ENCODE measurements at places on chromosomes 13 and 19.

GRCh38 chr19:5961969-5962945 is 15.7 kb downstream of the RANBP3 start:
- DNase-seq: no peak

- no peak for DNase-seq
Measured at GRCh38 chr13:88459331-88459730, 788.2 kb downstream of the SLITRK5 start.

- no peak for DNase-seq
Measured at GRCh38 chr13:48066310-48066989, 28.5 kb downstream of the MED4 start.

GRCh38 chr19:41646589-41647204 is 19.8 kb upstream of the CEACAM4 start:
- DNase-seq: peak; percentile 48

DNA sequence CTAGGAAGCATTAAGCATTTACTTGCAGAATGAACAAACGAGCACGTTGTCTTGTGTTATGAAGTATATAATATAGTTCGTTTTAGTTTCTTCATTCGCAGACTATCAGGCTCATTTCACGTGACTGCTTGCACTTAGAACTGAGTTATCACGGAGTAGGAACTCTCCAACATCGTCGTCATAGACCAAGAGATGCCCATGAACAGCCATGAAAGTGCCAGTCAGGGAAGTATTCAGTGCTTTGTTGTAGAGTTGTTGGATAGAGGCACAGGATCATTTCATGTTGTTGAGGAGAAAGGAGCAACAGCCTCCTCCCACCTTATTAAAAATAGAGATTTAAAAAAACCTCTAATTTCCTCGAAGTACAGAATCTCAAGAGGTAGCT is 977 bp upstream of the IL17D start:
- DNase-seq: no peak

GRCh38 chr19:32336259-32337083 is 8.9 kb upstream of the ZNF507 start:
- DNase-seq: peak; percentile 67

DNA sequence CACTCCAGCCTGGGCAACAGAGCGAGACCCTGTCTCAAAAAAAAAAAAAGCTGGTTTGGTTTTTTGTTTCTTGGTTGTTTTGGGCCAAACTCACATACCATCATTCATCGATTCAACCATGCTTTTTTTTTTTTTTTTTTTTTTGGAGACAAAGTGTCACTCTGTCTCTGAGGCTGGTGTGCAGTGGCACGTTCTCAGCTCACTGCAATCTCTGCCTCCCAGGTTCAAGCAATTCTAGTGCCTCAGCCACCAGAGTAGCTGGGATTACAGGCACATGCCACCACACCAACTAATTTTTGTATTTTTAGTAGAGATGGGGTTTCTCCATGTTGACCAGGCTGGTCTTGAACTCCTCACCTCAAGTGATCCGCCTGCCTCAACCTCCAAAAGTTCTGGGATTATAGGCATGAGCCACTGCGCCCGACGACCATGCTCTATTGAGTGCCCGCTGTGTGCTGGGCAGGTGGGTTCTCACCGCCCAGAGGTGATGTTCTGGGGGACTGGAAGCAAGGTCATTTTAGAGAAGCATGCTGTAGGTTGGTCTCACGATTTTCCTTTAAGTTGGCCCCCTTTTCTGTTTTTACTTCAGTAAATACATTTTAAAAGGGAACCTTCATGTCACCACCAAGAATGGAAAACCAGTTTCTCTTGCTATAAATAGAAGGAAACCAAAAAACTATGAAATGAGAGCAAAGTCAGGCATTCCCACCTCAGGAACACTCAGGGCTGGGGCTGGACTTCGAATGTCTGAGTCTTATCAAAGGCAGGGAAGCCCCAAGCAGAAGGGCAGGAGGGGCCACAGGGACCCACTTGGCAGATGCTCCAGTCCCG is 8.3 kb upstream of the JUND start:
- DNase-seq: no peak

GRCh38 chr13:24630851-24631620 is 49.2 kb upstream of the ATP12A start:
- peak; percentile 20 for DNase-seq

DNA sequence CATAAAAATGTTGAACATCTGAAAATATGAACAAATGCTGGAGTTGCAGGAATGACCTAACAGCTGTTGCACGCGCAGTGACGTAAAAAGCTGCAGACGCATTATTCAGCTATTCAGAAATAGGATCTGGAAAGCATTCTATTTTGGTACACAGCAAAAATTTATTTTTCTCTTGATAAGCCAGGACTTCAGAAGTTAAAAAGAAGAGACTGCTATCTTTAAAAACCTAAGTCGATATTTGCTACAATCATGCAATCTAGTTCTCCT is 36.9 kb upstream of the STARD13 start:
- no peak for DNase-seq

DNA sequence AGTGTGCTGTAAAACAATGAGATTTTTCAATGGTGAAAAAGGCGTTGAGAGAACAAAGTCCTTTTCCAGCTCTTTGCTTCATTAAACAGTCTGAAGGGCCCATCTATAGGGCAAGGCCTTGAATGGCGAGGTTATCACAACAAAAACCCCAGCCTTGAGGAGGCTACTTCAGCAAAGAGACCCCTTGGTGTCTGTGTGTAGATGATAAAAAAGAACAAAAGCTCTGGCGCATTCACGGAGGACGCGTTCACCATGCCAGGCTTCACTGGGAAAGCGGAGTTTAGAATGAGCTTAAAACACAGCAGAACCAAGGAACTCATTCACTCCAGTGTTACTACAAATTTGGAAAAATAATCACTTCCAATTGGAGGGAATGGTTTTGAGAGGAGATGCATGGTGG is 530.0 kb upstream of the ARGLU1 start:
- DNase-seq: no peak

- DNase-seq: peak; percentile 68
Measured at GRCh38 chr13:84844473-84844872, 954.7 kb downstream of the SLITRK6 start.

DNA sequence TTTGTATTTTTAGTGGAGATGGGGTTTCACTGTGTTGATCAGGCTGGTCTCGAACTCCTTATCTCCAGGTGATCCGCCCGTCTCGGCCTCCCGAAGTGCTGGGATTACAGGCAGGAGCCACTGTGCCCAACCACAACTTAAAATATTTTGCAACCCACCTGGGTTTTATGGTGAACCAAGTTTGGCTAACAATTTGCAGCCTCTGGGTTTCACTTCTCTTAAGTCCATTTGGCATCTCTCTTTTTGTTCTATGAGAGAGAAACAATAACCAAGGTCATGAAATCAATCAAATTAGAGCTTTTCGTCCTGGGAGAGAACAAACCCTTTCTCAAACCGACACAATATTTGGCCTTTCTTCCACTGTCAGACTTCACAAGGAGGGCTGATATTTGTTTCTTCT is 5.6 kb upstream of the SMAD9 start:
- DNase-seq: no peak

DNA sequence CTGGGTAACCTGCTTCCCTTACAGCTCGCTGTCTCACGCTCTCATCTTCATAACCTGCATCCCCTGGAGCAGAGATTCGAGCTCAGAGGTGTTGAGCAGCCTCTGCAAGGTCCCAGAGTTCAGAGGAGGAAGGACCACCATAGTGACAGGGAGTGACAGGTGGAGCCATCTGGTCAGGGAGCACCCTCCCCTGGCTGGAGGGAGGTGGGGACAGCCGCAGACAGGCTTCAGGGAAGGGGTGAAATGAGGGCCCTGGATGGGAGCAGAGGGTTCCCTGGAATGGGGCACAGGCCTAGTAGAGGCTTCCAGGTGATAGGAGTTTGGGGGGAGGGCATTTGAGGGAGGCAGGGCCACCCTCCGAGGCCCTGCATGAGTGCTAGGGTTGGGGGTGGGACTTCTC is 82.1 kb downstream of the ZNF429 start:
- no peak for DNase-seq

GRCh38 chr13:112728375-112729126 is 38.7 kb downstream of the ATP11A start:
- no peak for DNase-seq

DNA sequence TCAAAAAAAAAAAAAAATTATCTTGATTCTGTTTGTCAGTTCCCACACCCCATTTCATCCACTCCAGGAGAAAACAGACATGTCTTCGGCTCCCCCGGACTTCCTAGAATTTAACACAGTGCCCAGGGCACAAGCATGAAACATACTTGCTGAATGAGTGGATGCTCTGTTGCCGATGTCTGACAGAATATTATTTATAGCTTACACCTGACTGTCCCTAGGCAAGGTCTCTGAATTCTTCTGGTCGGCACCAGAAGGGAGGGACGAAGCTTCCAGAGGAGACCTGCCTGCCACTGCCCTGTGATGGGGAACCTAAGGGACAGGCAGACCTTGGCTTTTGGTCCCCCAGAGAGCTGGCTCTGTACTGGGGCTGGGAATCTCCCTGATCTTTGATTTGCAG is 43.9 kb upstream of the PEG3 start:
- no peak for DNase-seq

GRCh38 chr13:110353339-110353977 is 46.4 kb downstream of the COL4A2 start:
- no peak for DNase-seq

DNA sequence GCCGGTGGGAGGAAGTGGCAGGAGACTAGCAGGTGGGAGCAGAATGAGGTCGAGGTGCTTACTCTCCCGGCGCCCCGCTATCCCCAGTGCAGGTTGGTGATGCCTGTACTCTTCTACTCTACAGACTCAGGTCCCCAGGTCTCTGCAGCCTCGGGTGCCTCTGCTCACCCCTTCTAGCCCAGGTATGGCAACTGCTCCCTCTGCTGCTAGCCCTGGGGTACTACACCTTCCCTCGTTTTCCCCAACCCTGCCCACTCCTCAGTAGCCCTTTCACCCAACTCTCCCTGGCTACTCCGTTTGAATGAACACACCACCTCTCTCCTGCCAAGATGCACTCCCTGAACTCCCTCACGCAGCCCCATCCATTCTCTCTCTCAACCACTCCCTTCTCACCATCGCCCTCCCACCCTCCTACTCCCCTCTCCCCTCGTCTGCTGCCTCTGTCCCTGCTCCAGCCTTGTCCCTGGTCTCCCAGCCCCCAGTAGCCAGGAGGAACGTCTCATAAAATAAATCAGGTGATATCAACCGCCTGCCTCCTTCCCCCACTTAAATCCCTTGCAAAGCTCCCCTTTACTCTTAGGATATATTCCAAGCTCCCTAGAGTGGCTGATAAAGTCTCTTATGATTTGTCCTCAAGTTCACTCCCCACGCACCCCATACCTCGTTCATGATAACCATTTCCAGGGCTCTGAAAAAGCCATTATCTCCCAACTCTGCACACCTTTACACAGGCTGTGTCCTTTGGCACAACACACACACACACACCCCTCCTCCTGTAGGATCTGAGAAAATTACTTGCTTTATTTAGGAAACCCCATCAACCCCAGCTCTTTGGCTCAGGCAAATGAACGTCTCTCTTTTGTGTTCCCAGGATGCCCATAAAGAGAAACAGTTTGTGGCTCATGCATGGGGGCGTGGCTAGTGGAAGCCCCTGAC is 8.2 kb upstream of the MEIS3 start:
- DNase-seq: peak; percentile 90

- no peak for DNase-seq
Measured at GRCh38 chr19:49643466-49643865, 1.5 kb downstream of the SCAF1 start.

DNA sequence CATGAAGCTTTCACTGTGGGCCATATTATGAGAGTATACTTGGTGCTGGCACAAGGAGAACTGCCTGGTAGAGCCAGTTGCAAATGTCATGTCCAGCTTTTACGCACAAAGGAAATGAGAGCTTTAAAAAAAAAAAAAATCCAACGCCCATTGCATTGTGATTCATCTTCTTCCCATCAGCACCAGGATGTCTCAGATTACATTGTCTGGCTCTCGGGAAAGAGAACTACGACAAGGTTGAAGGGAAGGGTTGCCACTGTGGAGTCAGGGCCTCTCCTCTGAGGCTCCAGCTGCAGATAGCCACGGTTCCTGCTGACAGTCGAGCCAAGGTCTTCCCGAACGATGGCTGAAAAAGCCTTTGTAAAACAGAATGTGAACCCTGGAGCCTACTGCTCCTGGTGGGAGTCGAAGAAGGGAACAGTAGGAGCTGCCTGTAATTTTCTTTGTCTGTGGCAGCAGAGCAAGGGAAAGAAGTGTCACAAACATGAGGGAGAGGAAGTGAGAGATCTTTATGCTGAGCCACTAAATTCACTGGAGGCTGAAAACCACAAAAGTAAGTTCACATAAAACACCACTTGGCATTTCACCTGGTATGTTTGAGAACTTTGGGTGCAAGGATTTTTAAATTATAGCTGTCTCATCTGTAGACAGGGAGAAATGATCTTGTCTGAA is 704.7 kb downstream of the DIAPH3 start:
- no peak for DNase-seq

- DNase-seq: no peak
Measured at GRCh38 chr19:19630062-19630414, 2.0 kb upstream of the LPAR2 start.

DNA sequence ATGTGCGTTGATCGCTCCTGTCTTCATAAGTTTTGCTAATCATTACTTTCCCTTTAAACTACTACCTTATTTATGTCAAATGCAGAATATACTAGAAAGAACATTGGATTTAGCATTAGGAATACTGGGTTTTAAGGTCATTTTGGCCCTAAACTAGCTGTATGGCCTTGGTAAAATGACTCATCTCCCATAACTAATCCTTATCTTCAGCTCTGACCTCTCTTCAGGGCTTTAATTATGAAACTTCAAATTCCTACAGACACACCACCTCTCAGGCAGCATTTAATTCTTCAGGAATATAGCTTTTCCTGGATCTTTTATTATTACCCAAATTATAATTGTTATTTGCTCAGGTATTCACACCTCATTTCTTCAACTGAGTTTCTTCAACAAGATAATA is 121.2 kb downstream of the STARD13 start:
- DNase-seq: no peak

DNA sequence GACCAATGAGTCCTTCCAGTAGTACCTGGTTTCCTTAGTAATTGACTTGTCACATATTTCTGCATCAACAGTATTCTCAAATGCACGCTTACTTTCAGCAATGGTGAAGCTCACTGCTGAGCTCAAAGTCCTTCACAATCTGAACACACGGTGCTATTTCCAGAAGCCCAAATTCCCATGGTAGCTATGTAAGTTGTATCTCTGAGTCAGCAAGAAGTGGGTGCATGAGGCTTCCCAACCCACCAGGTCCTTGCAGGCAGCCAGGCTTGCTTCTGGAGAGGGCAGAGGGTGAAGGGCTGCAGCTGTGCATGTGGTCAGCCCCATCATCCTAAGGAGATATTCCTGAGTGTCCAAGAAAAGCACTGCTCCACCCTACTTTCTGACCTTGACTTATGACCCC is 25.7 kb downstream of the COL4A2 start:
- no peak for DNase-seq

- DNase-seq: no peak
Measured at GRCh38 chr19:34051255-34051654, 121.0 kb upstream of the LSM14A start.

DNA sequence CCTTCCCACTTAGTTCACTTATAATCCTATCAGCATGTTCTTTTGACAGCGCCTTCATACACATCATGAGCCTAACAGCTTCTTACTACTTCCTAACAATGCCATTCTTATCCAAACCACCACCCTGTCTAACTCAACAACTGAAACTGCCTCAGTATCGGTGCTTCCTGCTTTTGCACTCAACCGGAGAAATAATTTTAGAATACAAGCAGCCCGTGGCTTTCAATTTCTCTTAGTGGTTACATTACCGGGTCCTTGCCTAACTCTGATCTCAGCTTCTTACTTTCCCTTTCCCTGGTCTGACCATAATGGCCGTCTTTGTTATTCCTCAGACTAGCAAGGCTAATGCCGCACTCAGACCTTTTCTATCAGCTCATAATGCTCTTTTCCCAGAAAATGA is 17.0 kb downstream of the ZFP82 start:
- DNase-seq: peak; percentile 53
